ENCODE measurements at places on chromosomes 2 and 18. TPM values are rescaled to one million over a fixed set of nuclear protein-coding genes. Genes with fewer than 3 reads are reported as not detected.

NPHP1 gene
- 4.1 TPM for polyA plus RNA-seq

KIF5C gene
- 2.1 TPM for polyA plus RNA-seq

SH3YL1 gene
- 36.3 TPM for polyA plus RNA-seq

SPP2 gene
- polyA plus RNA-seq = 71.4 TPM

PTGR3 gene
- 32.2 TPM for polyA plus RNA-seq

ALK gene
- 0.16 TPM for polyA plus RNA-seq

NLRC4 gene
- polyA plus RNA-seq = 0.99 TPM

HRH4 gene
- polyA plus RNA-seq = not detected

FRZB gene
- 534 TPM for polyA plus RNA-seq

MCM6 gene
- 13.7 TPM for polyA plus RNA-seq

STARD6 gene
- 0.81 TPM for polyA plus RNA-seq

TBR1 gene
- not detected for polyA plus RNA-seq

UGT1A9 gene
- 2.1 TPM for polyA plus RNA-seq

KCNG2 gene
- polyA plus RNA-seq = not detected

KRCC1 gene
- 18.3 TPM for polyA plus RNA-seq

CXCR4 gene
- polyA plus RNA-seq = 2.4 TPM

MFSD2B gene
- not detected for polyA plus RNA-seq

GMPPA gene
- 67.8 TPM for polyA plus RNA-seq

SULT1C4 gene
- 17.3 TPM for polyA plus RNA-seq

POTEJ gene
- polyA plus RNA-seq = not detected

COL6A3 gene
- polyA plus RNA-seq = 70.7 TPM

INPP5D gene
- 3.3 TPM for polyA plus RNA-seq

TXNDC2 gene
- 0.41 TPM for polyA plus RNA-seq

TSPYL6 gene
- polyA plus RNA-seq = not detected

CNTNAP5 gene
- polyA plus RNA-seq = 0.28 TPM

IHH gene
- polyA plus RNA-seq = 36.3 TPM

RTP5 gene
- polyA plus RNA-seq = not detected

BCL2 gene
- 1.0 TPM for polyA plus RNA-seq

VIT gene
- 1.5 TPM for polyA plus RNA-seq

KLHL29 gene
- 9.7 TPM for polyA plus RNA-seq

SLC4A5 gene
- polyA plus RNA-seq = 0.28 TPM

IL36B gene
- not detected for polyA plus RNA-seq

ASB18 gene
- not detected for polyA plus RNA-seq

COL3A1 gene
- polyA plus RNA-seq = 6,699 TPM

DYNC2LI1 gene
- polyA plus RNA-seq = 22.7 TPM

MYO7B gene
- 12.6 TPM for polyA plus RNA-seq

BCL11A gene
- 18.4 TPM for polyA plus RNA-seq

MYCN gene
- 10.8 TPM for polyA plus RNA-seq

ZC3H15 gene
- 77.2 TPM for polyA plus RNA-seq

HSPD1 gene
- polyA plus RNA-seq = 309 TPM

SLC9A4 gene
- polyA plus RNA-seq = 1.6 TPM

DES gene
- polyA plus RNA-seq = 60.9 TPM

CNGA3 gene
- not detected for polyA plus RNA-seq

ZNF396 gene
- 3.4 TPM for polyA plus RNA-seq

TPO gene
- polyA plus RNA-seq = 0.18 TPM

GAL3ST2 gene
- not detected for polyA plus RNA-seq

GAD1 gene
- polyA plus RNA-seq = 1.1 TPM

MARCHF7 gene
- polyA plus RNA-seq = 71.2 TPM

DSC1 gene
- polyA plus RNA-seq = not detected

DSG4 gene
- polyA plus RNA-seq = 0.41 TPM

UGT1A8 gene
- not detected for polyA plus RNA-seq

SLC4A1AP gene
- polyA plus RNA-seq = 21.9 TPM
